Bladder microvascular endothelial cell (primary cell): ENCODE measurements at places on chromosomes 5 and 9. TPM values are rescaled to one million over a fixed set of nuclear protein-coding genes. Genes with fewer than 3 reads are reported as not detected.

Gene BARX1
- not detected in 2 replicates for total RNA-seq

Gene SLC34A1
- total RNA-seq: not detected in 2 replicates

Gene TAF1L
- under 0.01 TPM in 1 of 2 replicates, not detected in the other for total RNA-seq

Gene SH3TC2
- total RNA-seq: 8.6 and 16.4 TPM in 2 replicates

Gene CRAT
- total RNA-seq: 24.9 and 32.7 TPM in 2 replicates

Gene NUTM2G
- not detected in 2 replicates for total RNA-seq

Gene WNK2
- 0.06 TPM in 1 of 2 replicates, not detected in the other for total RNA-seq
